ENCODE measurements at places on chromosomes 12 and 14.

- DNase-seq, result no peak
Observed at GRCh38 chr14:31085027-31085426, 58.8 kb upstream of the STRN3 start.

GRCh38 chr14:73740618-73741326, 26.6 kb upstream of the PNMA1 start:
- DNase-seq, result no peak

- no peak for DNase-seq
Observed at GRCh38 chr12:38850461-38850860, 54.9 kb downstream of the CPNE8 start.

- no peak for DNase-seq
Observed at GRCh38 chr12:32365473-32366064, 33.8 kb upstream of the FGD4 start.

DNA sequence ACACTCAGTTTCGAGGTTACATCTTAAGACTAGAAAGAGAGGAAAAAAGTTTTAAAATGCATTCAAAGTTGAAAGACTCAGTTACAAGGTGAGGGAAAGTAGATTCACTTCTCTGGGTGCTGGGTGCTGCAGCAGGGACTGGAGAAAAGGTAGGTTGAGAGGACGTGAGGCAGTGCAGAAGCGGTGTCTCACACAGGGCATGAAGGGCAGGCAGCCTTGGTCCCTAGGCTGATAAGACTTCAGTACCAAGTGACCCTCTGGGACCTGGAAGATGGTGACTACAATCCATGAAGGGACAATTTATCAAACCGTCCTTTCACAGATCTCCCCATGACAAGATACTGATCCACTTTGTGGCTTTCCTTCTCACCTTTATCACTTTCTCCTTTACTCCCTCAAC, 22.5 kb upstream of the UTP20 start:
- no peak for DNase-seq

DNA sequence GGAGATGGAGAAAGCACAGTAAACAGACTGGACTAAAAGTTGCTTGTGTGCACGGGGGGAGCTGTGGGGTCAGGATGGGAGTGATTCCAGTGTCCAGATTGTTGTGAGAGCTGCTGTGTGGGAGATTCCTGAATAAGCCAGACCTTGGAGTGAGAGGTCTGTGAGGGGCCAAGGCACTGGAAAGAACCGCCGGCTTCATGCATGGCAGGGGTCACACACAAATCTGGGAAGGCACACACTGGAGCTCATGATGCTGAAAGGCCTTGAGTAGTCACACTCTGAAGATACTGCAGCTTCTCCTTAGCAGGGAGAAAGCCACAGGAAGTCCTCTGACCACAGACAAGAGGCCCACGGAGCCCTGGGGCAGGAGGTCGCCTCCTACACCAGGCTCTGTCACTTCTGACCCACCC, 23.1 kb downstream of the ADCY6 start:
- DNase-seq, result no peak

DNA sequence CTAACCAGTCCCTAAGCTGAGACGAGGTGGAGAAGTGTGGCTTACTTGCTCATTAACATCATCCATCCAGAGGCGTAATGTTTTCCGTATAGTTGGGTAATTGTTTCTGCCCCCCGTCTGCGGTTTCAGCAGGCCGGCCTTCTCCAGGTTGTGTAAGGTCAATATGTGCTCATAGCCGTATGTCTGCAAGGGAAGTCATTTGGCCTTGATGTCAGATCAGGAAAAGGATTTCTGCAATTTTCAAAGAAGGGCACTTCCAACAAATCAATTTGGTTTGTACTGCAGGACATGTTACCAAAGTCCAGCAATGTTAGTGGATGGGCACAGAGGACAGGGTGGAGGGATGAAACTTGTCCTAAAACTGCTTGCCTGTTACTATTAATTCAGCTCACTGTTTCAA, 9.9 kb upstream of the DIABLO start:
- no peak for DNase-seq

DNA sequence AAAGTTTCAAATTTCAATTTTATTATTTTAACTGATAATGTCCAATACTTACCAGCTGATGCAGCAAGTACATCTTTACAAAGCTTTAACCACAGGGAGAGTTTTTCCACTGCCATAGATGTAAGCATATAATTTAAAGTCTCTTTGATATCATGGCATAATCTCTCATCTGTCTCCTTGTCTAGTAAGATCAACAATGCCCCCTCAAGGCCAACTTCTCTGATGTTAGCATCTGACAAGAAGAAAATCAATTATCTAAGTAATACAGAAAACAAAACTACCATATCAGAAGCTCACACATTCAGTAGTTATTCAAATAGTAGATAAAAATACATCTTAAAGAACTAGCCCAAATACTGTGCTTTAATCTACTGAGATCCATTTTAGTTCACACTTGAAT, 94.2 kb downstream of the HEATR5A start:
- no peak for DNase-seq

DNA sequence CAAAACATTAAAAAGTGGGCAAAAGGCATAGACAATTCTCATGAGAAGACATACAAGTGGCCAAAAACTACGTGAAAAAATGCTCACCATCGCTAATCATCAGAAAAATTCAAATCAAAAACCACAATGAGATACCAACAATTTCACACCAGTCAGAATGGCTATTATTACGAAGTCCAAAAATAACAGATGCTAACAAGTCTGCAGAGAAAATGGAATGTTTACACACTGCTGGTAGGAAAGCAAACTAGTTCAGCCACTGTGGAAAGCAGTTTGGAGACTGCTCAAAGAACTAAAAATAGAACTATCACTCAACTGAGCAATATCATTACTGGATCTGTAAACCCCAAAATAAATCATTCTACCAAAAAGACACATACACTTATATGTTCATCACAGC, 76.2 kb downstream of the PRKD1 start:
- DNase-seq, result no peak

DNA sequence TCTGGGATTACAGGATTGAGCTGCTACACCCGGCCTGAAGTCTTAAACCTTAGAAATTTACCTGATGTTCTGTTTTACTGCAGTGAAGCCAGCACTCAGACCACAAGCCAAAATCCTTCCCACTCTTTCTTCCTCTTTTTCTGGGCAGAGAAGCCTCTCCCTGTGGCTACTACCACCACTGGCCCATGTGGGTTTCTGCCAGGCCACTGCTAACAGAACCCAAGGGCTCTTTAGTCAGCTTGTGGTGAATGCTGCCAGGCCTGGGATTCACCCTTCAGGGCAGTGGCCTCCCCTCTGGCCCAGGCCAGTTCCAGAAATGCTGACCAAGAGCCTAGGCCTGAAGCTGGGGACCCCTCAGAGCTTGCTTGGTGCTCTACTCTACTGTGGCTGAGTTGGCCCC, 35.3 kb downstream of the GAS2L3 start:
- DNase-seq, result no peak

GRCh38 chr14:46018846-46019420, 632.6 kb downstream of the RPL10L start:
- DNase-seq, result no peak

GRCh38 chr12:78674311-78675090, 190.1 kb upstream of the SYT1 start:
- DNase-seq, result no peak

GRCh38 chr12:108750526-108750925, 19.2 kb upstream of the CORO1C start:
- DNase-seq, result no peak

DNA sequence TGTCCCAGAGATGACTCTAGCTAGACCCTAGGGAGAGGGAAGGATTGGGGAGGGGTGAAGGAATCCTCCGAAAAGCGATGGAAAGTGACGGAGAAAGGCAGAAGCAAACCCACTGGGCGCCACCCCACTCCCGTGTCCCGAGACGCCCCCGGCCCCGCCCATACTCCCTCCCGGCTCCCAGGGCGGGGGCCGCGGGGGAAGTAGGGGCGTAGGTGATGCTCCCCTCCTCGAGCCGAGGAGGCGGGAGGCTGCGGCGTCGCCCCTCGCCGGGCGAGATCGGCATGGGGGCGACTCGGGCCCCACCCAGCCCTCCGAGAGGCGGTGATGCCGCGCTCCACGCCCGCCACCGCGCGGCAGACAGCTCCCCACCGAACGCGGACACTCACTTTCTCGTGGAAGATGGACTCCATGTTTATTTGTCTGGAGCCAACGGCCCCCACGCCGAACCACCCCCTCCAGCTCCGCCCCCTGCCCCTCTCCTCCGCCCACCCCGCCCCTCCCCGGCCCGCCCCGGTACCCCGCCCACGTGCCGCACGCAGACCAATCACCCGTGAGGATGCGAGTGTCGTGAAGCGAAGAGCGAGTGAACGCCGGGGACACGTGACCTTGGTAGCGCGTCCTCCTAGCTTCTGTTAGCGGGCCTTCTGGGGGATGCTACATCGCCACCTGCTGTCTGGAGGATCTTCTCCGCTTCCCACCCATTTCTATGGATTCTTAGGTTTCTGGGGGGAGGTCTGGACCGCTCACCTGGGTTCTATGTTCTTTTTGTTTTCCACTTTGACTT, at the start of gene ATXN3:
Gene ATXN3 (minus strand): TSS at position 440 of the 784 bp plus-strand sequence. CDS start 30 bp downstream, at position 410.
- DNase-seq, result peak; percentile 93

GRCh38 chr14:24309538-24310264, at the start of gene LTB4R2:
Gene LTB4R2 (plus strand): TSS chr14:24310140. CDS start chr14:24310665, 525 bp downstream.
- DNase-seq, result no peak

DNA sequence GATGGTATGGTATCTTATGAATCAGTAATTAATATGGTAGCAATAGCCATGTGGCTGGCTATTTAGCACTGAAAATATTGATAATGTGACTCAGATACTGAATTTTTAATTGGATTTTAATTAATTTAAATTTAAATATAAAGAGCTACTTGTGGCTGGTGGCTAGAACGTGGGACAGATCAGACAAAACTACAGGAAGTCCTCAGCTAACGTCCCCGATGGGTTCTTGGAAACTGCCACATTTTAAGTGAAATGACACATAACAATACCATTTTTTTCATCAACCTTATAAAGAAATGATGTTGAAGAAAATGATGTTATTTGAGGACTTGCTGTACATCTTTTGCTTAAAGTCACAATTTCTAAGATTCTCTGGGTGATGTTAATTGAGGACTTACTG, 138.1 kb upstream of the FLRT2 start:
- DNase-seq, result no peak

DNA sequence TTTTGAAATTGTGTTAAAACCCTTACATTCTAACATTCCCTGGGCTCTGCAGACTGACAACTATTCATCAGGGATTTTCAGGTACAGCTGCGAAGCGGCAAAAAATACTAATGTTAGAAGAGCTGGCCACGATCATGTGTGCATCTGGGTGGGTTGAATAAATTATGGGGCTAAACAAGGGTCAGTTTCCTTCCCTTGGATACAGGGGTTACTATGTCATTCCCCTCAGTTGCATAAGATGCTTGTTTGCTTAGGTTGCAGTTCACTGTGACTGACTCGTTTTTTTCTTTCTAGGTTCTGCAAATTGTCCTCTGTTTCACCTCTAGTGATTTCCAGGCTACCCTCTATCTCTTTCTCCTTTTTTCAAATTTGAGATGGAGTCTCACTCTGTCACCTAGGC, 58.1 kb upstream of the GRIP1 start:
- no peak for DNase-seq

- DNase-seq, result no peak
Observed at GRCh38 chr14:29043737-29044136, 277.1 kb downstream of the FOXG1 start.

GRCh38 chr14:45972416-45972815, 679.2 kb downstream of the RPL10L start:
- DNase-seq, result no peak

DNA sequence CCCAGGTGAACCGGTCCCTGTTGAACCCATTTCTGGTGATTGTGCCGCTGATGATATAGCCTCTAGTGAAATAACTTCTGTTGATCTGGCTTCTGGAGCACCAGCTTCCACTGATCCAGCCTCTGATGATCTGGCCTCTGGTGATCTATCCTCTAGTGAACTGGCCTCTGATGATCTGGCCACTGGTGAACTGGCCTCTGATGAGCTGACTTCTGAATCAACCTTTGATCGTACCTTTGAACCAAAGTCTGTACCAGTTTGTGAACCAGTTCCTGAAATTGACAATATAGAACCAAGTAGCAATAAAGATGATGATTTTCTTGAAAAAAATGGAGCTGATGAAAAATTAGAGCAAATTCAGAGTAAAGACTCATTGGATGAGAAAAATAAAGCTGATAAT, 59.1 kb downstream of the ATF7IP start:
- no peak for DNase-seq

DNA sequence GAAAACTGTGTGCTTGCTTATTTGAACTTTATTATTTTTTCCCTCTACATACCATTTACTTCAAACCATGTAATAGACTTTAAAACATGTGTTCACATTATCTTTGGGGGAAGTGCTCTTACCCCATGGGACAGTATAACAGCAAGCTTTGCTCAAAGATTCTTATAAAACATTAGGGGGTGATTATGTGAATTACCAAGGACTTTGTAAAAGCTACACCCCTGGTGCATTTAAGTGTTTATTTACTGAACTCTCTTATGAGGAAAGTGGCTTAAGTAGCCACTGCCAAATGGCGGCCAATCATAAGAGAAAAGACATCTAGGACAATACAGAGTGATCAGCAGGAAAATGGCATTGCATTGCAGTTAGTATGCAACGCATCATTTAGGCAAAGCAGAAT, 70.3 kb downstream of the CAPZA3 start:
- no peak for DNase-seq

DNA sequence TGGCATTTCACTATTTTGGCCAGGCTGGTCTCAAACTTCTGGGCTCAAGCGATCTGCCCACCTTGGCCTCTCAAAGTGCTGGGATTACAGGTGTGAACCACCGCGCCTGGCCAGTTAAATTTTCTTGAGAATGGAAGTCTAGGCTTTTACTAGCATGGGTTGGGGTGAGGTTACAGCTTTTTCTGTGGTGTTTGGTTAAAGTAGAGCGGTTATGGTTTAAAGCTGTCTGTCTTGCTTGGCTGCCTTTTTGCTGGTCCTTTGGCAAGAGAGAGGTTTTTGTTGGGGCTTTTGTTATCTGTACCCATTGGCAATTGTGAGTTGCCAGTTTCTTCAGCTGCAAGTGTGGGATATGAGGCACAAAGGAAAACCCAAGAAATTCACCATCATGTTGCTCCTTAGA, 84.1 kb downstream of the BRMS1L start:
- no peak for DNase-seq

GRCh38 chr12:47023953-47024352, 55.5 kb upstream of the PCED1B start:
- no peak for DNase-seq

DNA sequence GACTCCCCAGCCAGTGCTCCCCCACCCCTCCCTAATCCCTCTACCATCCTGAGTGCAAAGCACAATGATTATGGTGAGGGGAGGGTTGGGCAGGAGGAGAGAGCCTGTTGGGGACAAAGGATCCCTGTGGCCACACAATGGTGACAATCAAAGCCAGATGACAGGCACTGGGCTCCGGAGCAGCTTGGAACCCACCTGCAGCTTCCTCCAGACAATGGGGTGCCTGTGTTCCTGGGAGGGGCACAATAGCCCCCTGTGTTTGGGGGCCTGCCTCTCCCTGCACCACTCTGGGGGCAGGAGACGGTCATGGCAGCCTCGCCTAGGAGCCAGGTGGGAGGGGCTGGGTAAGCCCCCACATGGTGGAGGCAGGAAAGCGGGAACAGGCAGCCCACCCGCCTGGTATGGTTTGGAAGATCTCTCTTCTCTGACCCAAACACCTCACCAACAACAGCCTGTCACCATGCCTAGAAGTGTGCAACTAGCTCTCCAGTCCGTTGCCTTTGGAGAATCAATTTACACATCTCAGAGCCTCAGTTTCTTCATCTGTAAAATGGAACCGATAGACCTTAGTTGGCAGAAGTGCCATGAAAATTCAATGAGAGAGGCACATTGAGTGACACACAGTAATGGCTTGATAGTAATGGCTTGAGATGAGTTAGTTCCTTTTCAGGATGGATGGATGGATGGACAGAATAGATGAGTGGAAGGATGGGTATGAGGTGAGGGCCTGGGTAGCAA, 53.0 kb downstream of the MVK start:
- no peak for DNase-seq

Data from stimulated activated CD4-positive, alpha-beta T cell treated with anti-CD3 and anti-CD28 coated beads, Interleukin-12 subunit alpha, Interleukin-12 subunit beta, amount 100 ng/mL, for 4 hours (primary cell).